ENCODE measurements at places on chromosomes 5 and 9.

DNA sequence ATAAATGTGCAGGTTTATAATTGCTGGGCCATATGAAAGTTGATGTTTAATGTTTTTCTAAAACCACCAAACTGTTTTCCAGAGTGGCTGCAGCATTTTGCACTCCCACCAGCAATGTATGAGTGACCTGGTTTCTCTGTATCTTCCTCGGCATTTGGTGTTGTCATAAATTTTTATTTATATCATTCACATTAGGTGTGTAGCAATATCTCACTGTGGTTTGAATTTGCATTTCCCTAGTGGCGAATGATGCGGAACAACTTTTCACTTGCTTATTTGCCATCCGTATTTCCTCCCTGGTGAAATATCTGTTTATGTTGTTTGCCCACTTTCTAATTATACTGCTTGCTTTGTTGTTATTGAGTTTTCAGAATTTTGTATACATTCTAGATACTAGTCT, 295.7 kb upstream of the TUT7 start:
- DNase-seq: no peak

- DNase-seq: no peak
These were observed 6.8 kb upstream of the PAEP start for GRCh38 chr9:135554718-135555117.

GRCh38 chr5:144958002-144958401, 787.3 kb downstream of the KCTD16 start:
- DNase-seq: no peak

DNA sequence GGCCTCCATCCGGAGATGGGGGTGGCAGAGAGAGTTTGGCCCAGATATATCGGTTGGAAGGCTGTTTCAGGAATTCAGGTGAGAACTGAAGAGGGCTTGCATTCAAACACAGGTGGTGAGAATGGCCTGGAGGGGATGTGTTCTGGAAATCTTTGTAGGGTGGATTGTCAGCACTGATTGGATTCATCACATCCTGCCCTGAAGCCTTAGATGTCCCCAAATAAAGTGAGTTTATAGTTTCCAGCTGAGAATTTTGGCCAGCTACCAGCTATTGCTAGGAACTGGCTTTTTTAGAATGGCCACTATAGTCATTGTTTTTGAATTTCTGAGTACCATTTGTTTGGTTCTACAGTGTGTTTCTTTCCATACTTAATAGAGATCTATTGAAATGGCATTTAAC, 46.1 kb upstream of the ANKH start:
- DNase-seq: no peak

- DNase-seq: no peak
These were observed 50.4 kb downstream of the PIK3R1 start for GRCh38 chr5:68265822-68266395.

GRCh38 chr5:95162231-95162992, 122.5 kb downstream of the MCTP1 start:
- DNase-seq: no peak

DNA sequence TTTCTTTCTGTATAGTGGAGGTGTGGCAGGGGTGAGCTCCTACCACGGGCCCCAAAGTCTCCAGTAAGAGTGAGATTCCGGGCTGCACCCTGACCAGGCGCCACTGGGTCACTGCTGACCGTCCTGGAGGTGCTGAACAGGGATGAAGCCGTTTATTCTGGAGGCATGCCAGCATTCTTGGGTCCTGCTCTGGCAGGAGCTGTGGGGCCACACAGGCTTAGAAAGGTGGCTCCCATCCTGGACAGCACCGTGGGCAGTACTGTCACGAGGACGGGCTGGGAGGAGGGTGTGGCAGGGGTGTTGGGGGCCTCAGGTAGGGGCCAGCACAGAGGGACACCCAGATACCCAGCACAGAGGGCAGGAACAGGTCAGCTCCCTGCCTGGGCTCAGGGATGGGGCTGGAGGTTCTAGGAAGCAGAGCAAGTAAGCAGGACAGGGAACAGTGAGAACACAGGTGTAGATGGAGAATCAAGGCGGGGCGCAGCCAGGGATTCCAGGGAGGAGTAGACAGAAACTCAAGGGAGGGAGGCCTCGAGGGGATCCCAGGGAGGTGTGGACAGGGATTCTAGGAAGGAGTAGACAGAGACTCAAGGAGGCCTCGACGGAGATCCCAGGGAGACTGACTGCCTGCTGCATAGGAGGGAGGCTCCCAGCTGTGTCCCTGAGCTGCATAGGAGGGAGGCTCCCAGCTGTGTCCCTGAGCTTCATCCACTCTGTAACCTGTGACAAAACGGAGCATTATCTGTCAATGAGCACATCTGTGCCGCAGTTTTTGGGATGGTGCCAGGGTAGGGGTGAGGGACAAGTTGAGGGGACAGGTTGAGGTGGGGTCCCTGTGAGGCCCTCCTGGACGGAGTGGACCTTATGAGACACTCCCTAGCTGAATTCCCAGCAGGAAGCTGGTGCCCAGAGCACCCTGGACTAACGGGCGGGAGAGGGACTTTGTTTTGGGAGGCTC, 1.1 kb upstream of the PLEKHG4B start:
- DNase-seq: no peak

GRCh38 chr5:97047076-97047475, 95.3 kb downstream of the LIX1 start:
- DNase-seq: no peak
